8988T (cell line): ENCODE measurements at places on chromosomes 7 and 10.
A peak's percentile ranks its signal among the peaks of the same experiment; 100 is the strongest.

DNA sequence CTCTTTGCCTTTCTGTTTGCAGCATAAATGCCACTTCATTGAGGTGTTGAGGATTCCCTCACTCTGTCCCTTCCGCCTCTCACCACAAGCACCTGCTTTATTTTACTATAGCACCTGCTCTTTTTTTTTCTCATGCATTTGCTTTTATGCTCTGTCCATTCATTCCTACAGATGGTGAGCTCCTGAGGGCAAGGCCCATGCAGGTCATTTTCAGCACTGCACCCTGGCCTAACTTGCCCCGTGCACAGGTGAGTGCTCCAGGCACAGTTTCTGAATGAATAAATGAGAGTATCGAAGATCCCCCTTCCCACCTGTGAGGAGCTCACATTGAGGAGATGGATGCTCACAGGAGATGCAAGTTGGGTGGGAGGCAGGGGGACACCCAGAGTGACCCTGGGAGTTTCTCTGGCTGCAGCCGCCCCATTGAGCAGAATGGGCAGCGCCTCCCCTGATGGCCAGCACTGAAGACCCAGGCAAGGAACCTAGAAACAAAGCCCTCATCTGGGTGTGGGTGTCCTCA, 1.2 kb upstream of the AKR1E2 start:
- no peak for DNase-seq

DNA sequence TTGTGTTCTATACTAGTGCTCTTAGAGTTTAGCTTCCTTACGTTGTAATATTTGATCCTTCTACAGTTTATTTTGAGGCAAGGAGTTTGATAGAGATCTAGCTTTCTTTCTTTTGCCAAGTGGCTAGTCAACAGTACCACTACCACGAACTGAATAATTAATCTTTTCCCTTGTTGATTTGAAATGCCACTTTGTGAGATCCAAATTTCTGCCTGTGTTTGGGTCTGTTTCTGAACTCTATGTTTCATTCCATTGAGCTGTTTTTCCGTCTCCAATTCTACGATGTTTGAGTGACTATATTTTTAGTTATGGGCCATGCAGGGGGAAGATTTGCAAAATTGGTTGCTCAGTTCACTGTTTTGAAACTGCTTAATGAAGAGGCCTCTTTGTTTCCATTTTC, 134.7 kb downstream of the KIAA1217 start:
- DNase-seq: no peak

DNA sequence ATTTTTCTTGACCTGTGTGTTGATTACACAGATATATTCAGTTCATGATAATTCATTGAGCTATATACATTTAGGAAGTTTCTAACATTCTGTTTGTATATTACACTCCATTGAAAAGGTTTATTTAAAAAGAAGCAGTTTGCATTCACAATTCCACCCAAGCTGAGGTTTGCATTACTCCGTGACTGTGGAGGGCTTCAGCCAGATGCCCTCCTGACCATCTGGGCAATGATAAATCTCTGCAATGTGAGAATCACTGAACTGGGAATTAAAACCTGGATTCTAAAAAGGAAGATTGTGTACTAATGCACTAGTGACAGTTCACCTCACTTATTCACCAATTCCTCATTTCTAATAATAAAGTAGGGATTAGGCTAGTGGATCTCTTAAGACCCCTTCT, 36.4 kb upstream of the CYP2C9 start:
- DNase-seq: no peak

GRCh38 chr7:50731703-50732582, 50.8 kb downstream of the GRB10 start:
- no peak for DNase-seq

DNA sequence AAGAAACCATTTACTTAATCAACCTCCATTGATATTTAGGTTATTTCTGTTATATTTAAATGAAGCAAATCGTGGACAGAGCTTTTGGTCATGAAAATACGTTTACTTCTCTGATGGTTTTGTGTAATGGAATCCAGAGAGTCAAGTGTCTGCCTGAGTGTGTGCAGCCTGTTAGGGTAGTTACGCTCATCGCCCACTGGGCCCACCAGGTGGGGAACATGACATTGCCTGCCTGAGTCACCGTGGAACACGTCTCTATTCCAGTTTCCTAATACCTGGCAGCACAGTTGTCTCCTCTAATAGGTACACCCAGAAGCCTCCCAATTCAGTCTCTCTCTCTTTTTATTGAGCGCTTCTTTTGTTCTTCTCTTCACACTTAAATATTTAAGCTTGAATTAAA, 91.0 kb downstream of the ADCY1 start:
- DNase-seq: no peak

DNA sequence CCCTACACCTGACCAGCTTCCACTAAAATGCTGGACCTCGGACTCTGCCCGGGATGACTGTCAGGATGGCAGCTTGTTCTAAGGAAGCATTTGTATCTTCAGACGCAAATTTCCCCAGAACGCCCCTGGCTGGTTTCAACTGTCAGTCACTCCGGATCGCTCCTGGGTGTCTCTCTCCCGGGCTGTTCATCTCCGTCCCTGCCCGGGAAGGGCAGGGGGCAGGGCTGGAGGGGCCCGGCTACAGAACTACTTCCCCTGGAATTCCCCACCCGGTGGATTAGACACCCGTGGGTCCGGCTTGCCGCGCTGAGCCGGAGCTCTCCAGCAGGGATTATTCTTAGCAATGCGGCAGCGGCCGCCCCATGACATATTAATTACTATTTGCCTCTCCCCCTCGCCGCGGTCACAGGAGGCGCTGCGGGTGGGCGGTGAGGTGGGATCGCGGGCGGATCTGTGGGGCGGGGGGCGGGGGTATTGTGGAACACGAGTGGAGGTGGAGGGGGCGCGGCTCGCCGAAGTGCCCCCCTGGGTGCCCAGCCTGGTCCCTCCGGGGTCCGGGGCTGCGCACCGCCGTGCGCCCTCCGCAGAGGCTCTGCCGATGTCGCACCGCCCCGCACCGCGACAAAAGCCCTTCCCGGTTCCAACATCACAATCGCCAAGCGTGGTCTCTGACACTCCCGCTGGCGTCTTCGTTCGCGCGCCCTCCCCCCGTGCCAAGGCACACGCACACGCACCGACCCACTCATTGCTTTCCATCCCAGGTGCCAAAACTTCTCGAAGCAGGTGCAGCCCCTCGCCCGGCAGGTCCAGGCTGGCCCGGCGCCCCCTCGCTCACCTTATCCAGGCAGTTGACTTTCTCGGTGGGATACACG, 276.1 kb upstream of the NEBL start:
- peak; percentile 58 for DNase-seq
